Effector memory CD4-positive, alpha-beta T cell (primary cell): ENCODE measurements at places on chromosomes 6 and 20.

DNA sequence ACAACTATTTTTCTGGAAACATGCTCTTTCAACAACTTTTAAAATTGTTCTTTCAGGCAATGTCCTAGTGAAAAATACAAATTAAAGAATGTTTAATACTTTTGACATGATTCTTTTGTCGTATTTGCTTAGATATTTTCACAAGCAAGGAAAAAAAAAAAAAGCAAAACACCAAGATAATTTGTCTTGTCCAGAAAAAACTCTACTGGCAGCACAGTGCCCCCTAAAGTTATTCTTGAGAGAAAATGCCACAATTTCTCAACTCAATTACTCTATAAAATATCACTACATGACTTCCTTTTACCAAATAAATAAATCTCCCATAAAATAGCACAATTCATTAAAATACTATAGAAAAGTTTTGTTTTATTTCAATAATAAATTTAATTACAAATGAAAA is 652.5 kb upstream of the EPHA7 start:
- H3K4me1 ChIP-seq = no peaks in the 10 kb centered on the region
- no peak overlapping the region for H3K4me3 ChIP-seq
- no peaks in the 10 kb centered on the region for H3K27me3 ChIP-seq
- no peak for DNase-seq
- no peaks in the 10 kb centered on the region for H3K36me3 ChIP-seq

- H3K36me3 ChIP-seq = no peaks in the 10 kb centered on the region
- no peaks in the 10 kb centered on the region for H3K4me1 ChIP-seq
- H3K4me3 ChIP-seq = no peak overlapping the region
- no peak for DNase-seq
- no peak overlapping the region for H3K27ac ChIP-seq
- H3K27me3 ChIP-seq = no peaks in the 10 kb centered on the region
Measured at GRCh38 chr6:159951772-159952171, 17.1 kb upstream of the IGF2R start.

DNA sequence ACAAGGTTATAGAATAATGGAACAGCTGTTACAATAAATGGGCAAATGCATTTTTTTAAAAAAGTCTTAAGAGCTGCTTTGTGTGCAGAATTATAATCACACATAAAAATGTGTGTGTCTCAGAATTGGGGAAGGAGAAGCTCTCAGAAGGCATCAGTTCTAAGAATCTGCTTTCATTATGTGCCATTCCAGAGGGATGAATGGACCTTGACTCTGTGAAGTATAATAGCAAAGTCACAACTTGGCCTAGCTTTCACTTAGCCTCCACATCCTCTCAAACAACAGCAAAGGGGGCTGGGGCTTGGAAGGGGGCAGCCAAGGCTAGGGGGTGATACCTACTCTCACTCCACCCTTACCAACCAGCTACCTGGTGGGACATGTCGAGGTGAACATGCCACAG is 265.0 kb downstream of the CDC5L start:
- H3K27ac ChIP-seq = no peak overlapping the region
- no peak for DNase-seq
- no peak overlapping the region for H3K4me3 ChIP-seq
- H3K4me1 ChIP-seq = peaks cover 9% of the 10 kb centered on the region
- no peaks in the 10 kb centered on the region for H3K27me3 ChIP-seq

- H3K4me3 ChIP-seq = no peak overlapping the region
- H3K27me3 ChIP-seq = no peaks in the 10 kb centered on the region
- no peaks in the 10 kb centered on the region for H3K4me1 ChIP-seq
Measured at GRCh38 chr6:34543421-34543820, 12.7 kb downstream of the SPDEF start.
